ENCODE measurements at places on chromosomes 11 and 22.

DNA sequence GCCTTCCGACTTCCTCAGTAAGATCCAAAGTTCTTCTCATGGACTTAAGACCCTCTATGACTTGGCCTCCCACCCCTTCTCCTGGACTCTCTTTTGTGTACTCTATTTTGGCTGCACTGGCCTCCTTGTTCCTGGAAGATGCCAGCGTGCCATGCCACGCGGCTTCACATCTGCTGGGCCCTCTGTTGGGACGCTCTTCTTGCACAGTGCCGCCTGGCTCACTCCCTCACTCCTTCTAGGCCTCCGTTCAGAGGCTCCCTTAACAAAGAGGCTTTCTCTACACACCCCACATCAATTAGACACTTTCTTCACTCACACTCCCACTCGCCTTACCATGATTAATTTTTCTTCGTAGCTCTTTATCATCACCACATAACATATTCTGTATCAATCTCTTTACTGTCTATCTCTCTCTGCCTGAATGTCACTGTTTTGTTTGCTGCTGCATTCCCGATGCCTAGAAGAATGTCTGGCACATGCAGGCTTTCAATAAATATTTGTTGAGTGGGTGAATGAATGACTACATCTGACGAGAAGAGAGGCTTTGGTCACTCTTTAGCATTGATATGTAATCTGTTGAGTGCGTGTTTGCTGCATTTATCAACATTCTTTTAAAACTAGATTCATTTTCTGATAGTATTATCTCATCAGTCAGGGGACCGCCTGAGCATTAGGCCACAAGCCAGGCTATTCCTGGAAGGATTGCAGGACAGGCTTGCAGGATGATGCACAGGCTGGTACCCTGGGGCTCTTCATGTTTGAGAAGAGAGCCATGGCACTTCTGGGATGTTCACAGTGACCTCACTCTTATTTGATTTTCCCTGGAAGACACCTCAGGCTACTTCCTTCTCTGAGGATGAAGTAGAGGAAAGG lies 60.6 kb upstream of the AMPD3 start:
- DNase-seq = no peak

DNA sequence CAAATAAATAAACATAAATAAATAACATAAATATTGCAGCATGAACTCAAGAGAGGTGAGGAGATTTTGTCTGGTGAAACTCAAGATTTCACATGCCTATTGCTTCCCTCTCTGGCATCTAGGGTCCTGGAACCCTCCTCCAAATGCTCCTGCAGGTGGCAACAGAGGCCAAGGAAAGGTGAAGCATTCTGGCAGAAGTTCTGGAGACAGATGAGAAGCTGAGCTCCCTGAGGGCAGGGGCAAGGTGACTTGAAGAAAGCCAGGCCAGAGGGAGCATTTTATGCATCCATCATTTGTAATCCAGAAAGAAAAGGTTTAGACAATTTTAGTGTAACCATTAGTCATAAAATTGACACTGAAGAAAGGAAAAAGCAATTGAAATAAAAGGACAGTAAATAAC lies 64.9 kb downstream of the ENDOD1 start:
- DNase-seq = no peak

DNA sequence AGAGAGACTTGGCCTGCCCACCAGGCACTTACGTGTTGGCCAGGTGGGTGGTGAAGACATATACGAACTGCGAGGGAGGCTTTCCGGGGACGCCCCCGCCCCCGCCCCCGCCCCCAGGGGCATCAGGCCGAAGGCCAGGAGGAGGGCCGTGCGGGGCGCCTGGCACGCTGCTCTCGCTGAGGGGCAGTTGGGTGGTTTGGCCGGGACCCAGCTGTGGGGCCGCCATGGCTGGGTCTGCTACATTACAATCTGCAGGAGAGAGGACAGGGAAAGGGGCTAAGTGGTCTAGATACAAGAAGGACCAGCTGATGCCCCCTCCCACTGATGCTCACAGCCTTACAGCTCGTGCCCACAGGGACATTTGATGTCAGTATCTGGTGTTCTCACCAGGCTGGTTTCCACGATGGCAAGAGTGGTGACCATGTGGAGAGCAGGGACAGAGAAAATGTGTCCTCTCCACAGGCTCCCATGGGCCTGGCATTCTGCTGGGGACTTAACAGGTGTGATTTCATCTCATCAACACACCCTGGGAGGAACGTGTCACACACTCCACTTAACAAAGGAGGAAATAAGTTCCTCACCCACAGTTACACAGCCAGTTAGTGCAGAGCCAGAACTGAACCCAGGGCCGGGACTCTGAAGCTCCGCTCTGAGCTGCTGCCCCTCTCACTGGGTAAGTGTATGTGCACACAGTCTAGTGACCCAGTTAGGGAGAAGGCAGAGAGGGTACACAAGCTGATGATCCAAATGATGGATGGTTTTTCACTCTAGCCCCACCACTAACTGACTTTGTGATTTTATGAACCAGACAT lies 19.7 kb downstream of the CXCR5 start:
- no peak for DNase-seq

GRCh38 chr22:30947173-30947815 lies 21.3 kb downstream of the MORC2 start:
- DNase-seq = no peak

DNA sequence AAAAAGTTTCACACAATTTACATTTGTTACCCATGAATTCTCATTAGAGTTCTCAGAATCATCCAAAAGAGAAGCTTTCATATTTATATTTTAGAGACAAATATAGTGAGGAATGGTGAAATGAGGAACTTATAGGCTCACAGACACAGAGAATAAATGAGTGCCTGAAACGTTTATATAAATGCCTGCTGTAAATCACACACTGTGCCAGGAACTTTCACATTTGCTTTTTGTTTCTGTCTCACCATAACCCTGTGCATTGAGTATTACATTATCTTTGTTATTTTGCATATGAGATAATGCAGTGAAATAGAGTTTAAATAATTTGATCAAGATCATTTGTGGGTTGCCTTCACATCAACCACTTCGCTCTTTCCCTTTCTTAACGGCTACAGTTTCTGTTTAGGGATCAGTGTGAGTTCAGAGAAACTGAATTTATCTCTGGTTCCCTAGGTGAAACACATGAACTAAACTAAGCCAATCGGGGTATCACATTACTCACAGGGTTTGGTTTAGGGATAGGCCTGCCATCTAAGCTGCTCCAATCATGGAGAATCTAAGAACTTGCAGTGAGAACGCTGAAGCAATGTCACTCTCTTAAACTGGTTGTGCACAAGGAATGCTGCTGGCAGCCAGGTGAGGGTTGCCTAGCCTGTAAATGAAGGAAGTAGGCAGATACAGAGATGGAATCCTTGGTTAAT lies 1339.2 kb upstream of the TENM4 start:
- DNase-seq = no peak
